ENCODE measurements at places on chromosomes 4 and X.

DNA sequence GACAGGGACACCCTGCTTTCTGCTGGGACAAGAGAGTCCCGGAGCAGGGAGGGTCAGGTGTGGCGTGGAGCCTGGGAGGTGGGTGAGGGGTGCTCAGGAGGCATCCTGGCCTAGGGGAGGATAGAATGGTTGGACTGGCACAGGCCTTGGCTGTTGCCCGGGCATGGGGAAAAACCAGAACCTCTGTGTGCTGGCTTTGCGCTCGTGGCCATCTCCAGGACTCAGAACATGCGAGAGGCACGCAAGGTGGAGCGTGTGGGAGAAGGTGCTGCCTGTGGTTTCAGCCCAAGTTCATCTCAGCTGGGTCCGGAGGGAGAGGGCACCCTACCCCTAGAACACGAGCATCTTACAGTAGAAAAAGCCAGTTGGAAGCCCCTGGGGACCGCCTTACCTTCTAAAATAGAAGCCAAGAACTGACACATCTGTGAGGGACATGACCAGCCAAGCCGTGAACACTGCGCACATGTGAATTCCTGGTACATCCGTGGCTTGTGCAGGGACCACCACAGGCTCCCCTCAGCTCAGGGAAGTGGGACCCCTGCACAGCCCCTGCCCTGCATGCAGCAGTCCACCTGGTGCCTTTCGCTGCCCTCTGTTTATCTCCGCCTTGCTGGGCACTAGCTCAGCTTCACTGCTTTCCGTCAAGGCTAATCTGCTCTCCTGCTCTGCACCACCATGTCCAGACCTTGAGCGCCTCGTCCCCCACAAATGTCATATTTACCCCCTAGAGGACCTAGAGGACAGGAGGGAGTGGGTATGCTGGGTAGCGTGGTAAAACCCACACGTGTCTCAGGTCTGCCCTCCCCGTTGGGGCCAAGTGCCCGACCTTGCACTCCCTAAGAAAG lies 13.5 kb downstream of the MSANTD1 start:
- no peak for DNase-seq

- DNase-seq = no peak
These were observed 247.0 kb upstream of the FTHL17 start for GRCh38 chrX:31318866-31319265.

DNA sequence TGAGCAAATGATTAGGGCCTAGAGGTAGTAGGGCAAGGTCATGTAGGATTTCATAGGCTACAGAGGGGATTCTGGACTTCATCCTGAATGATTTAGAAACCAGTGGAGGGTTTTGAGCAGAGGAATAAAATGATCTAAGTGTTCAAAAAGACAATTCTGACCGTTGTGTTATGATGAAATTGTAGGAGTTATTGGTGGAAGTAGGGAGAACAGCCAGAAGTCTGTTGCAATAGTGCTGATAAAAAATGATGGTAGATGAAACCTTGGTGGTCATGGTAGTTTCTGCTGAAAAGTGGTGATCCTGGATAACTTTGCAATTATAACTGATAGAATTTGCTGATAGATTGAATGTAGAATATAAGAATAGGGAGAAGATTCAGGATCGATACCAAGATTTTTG lies 60.2 kb downstream of the MID1IP1 start:
- no peak for DNase-seq

- DNase-seq = no peak
These were observed 600.5 kb upstream of the SLIT2 start for GRCh38 chr4:19650903-19651864.

DNA sequence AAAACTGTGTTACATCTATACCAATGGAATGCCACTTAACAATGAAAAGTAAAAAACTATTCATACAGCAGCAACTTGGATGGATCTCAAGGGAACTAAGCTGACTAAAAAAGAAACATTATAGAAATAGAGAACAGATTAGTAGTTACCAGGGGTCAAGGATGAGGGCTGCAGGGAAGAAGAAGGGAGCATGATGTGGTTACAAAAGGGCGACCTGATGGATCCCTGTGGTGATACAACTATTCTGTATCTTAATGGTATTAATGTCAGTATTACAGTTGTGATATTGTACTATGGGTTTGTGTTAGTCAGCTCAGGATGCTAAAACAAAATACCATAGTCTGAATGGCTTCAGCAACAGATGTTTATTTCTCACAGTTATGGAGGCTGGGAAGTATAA lies 190.7 kb downstream of the ZNF674 start:
- no peak for DNase-seq

DNA sequence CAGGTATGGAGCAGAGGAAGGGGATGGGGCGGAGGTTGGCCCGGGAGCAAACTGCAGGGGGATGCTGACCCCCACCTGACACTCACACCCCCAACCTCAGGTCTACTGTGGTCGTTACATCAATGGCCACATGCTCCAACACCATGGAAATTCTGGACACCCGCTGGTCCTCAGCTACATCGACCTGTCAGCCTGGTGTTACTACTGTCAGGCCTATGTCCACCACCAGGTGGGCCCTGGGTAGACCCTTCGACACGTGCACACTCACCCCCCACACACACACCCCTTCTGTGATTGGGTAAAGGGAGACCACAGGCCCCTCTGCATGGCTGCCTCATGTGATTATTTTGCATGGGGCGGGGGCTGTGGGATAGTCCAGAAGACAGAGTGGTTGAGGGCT lies 2.2 kb upstream of the ERAS start:
- DNase-seq = no peak

DNA sequence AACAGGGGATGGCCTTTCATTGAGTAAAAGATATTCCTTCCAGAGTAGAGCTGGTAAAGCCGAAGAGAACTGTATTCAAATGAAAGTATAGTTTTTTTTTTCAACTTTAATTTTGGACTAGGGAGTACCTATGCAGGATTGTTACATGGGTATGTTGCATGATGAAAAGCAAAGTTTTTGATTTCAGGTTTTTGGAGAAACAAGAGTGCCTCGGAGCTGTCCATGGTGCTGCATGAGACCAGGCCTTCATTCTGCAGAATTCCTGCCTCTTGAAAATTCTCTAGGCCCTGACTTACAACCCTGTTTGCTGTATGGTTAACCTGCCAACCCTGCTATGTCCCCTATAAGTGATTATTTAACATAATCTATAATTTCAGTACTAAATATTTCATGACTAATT lies 1065.7 kb upstream of the FTHL17 start:
- peak; percentile 1 for DNase-seq

- DNase-seq = no peak
These were observed 62.6 kb downstream of the PDGFC start for GRCh38 chr4:156909010-156909409.

- DNase-seq = no peak
These were observed 394.2 kb downstream of the ANKRD50 start for GRCh38 chr4:124318292-124318691.

DNA sequence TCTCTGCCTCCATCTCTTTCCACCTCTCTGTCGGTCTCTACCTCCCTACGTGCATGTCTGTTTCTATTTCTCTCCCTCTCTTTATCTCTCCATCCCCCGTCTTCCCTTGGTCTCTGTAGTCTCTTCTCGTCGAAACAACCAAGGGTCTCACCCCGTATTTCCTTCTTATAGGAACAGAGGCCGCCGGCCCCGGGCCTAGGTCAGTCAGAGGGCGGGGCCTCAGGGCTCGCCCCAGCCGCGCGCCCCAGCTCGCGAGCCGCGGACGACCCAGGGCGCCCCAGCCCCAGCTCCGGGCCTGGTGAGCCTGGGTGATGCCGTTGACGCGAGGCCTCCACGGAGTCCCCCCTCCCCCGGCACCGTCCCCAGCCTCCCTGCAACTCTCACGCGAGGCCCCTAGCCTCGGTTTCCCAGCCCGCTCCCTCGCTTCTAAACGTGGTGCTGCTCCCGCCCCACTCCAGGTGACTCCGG lies 6.6 kb downstream of the TIMM17B start:
- DNase-seq = no peak
